ENCODE measurements at places on chromosomes 7 and 10.

DNA sequence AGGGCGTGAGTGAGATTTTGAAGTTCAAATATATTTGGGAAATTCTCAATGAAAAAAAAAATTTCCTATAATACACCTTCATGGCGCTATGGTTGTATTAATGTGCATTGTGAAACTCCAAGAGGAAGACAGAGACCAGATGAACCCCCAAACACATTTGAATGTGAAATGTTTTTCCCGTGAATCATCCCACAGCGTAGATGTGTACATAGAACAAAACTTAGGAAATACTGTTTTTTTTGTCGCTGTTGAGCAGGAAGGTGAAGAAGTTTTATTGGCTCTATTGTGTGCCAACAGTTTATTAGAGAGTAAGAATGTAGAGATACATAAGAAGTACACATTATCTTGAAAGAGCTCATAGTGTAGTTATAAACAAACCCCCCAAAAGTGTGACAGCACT lies 134.0 kb downstream of the KCND2 start:
- DNase-seq, result no peak

- no peak for DNase-seq
Measured at GRCh38 chr7:110105840-110106239, 985.1 kb upstream of the LRRN3 start.

GRCh38 chr7:3301831-3302618 lies 973 bp downstream of the SDK1 start:
- no peak for DNase-seq

GRCh38 chr10:5656737-5657579 lies 9.4 kb downstream of the ASB13 start:
- no peak for DNase-seq

- no peak for DNase-seq
Measured at GRCh38 chr10:18607503-18608378, 43.6 kb downstream of the NSUN6 start.

GRCh38 chr7:1027242-1028043 lies 16.9 kb upstream of the GPR146 start:
- no peak for DNase-seq

DNA sequence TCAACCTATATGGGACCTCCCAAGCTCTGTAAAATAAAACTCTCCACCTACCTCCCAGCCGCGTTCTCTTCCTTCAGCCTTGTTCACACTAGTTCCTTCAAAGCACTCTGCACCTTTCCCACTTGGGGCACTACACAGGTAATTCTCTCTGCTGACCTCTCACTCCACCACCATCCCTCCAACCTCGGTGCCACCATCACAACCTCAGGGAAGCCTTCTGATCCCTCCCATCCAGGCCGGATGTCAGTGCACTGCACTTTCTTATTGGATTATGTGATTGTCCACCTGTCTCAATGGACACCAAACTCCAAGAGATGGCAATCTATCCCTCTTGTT lies 7.0 kb downstream of the LARP4B start:
- DNase-seq, result no peak

DNA sequence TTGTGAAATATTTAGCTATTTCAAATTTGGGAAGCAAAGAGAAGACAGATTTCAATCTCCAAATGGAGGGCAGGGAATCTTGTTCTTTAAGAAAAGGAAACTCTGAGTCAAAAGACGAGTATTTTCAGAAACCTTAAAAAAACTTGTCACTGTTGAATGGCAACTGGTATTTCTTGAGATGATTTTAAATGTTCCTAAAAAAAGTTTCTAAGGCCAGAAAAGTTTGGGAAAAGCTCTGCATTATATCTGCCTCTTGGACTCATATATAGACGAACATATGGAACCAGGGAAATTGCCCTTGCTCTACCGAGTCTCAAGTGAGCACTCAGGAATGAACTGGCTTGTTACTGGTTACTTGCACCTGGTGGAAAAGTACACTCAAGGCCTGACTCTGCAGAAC lies 69.5 kb downstream of the ADAM22 start:
- DNase-seq, result no peak

GRCh38 chr10:10846504-10846900 lies 171.2 kb upstream of the CELF2 start:
- no peak for DNase-seq

DNA sequence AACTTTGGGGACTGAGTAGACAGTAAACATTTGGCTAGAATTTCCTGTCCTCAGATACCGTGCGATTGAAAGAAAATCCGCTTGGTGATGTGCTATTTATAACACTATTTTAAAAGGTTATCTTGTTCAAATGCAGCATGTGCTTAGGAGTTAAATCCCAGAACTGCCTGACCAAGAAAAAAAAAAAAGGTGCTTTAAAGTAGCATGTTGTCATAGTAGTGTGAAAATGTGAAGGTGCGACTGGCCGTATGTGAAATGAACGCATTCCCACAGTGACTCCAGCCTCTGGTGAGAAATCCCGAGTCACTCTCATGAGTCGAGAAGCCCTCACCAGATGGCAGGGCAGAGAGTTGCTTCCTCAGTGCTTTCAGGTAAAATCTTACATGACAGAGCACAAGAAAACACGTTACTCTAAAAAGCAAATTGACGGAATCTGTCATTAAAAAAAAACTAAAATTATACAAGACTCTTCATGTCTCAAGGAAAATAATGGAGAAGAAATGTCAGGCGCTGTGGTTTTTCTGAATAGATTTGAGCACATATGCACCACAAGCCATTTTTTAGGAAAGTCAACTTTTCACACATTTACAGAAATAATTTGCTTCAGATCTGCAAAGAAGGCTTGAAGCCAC lies 18.4 kb upstream of the KLF6 start:
- DNase-seq, result no peak

DNA sequence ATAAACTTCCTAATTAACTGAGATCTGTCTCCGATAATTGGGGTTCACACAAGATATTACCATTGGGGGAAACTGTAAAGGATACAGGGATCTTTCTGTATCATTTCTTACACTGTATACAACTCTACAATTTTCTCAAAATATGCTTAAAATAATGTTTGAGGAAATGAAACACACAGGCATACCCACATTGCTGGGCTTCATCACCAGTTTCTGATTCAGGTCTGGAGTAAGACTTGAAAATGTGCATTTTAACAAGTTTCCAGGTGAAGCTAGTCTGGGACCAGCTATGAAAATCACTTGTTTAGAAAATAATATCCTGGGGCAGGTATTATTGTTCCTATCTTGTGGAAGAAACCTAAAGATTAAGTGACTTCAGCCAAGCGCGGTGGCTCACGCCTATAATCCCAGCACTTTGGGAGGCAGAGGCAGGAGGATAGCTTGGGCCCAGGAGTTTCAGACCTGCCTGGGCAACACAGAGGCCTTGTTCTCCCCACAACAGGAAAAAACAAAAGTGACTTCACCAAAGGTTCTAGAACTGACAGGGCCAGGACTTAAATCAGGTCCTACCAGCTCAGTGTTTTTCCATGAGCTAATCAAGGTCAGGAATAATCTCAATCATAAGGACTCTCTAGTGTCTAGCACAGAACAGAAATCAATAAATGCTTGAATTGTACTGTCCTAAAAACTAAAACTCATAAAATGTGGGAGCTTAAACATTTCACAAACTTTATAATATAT lies 12.6 kb downstream of the TOMM7 start:
- no peak for DNase-seq

- DNase-seq, result no peak
Measured at GRCh38 chr10:69241575-69241974, 21.4 kb downstream of the HKDC1 start.

GRCh38 chr7:133003052-133003910 lies 78.6 kb downstream of the CHCHD3 start:
- no peak for DNase-seq

DNA sequence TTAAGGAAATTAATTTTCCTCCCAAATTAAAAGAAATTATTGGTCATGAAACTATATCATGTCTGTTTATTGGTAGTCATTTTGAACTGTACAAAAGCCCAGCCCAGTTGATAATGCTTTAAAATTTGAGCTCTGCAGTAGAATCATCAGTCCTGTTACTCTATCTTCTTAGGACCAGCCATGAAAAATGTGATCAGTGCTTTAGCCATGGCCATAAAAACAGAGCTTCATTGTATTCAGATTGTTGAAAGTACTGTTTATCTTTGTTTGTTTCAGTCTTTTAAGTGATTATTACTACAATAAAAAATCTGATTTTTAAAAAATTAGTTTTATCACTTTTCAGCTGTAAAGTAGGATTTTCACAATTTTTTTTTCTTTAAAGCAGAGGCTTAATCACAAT lies 13.7 kb upstream of the TFAM start:
- no peak for DNase-seq

- no peak for DNase-seq
Measured at GRCh38 chr7:36563706-36564327, 160.5 kb downstream of the AOAH start.

GRCh38 chr7:92909686-92910475 lies 73.5 kb upstream of the CDK6 start:
- no peak for DNase-seq

DNA sequence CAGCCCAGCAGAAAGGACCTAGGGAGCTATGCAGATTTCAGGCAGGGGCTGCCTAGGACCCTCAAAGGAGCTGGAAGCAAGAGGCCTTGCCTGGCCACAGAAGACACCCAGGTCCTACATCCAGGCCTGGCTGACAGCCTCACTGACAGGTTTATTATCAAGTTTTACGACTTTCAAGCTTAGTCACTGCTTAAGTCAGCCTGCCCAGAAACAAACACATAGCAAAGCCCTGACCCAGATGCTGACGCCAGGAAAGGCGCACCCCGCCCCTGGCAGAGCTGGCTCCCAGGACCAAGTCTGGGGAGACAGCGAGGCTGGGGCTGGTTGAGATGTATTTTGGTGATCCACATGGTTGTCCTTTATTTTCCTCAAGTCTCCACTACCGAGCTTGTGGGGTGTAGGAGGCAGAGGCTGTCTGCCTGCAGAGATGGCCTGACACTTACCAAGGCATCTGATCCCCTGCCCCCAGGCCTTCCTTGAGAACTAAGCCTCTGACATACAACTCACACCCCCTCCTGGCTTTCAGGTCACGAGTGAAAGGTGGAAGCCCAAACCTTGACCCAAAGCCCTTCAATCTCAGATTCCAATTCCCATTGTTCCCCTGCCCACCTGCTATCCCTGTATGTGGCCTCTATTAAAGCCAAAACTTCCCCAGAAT lies 80.7 kb upstream of the EMX2 start:
- DNase-seq, result no peak

DNA sequence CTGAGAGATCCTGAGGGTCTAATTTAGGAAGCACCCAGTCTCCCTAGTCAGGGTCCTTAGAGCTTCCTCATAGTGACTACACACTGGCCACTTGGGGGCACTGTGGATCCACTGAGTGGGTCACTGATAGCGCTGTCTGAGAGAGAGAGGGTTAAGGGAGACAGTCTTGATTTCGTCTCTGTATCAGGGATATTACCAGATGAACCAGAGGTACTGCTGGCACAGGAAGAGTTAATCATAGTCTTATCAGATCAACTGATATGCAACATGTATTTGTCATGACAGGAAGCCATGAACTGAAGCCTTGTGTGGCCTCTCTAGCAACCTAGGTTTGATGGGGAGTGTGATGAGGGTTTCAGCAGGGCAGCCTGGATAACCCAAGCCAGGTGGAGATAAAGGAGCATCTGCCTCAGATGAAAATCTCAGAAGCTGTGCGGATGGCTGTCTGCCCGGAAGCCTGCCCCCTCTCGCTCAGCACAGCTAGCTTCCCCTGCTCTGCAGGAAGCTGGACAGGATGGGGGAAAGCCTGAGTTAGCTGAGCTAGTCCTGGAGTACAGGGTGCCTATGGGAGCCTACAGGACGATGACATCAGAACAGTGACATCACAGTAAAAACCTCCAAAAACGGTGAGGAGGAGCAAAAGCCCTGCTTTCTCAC lies 214.0 kb upstream of the PRSS1 start:
- DNase-seq, result peak; percentile 48

- no peak for DNase-seq
Measured at GRCh38 chr10:1044146-1044545, 4.8 kb downstream of the IDI1 start.

GRCh38 chr7:42241424-42241823 lies 4.4 kb upstream of the GLI3 start:
- DNase-seq, result no peak

GRCh38 chr7:133850497-133851280 lies 276.5 kb upstream of the LRGUK start:
- DNase-seq, result no peak

GRCh38 chr7:22563032-22563501 lies 63.1 kb upstream of the STEAP1B start:
- no peak for DNase-seq

GRCh38 chr10:77111611-77112550 lies 525.7 kb downstream of the KCNMA1 start:
- peak; percentile 21 for DNase-seq

DNA sequence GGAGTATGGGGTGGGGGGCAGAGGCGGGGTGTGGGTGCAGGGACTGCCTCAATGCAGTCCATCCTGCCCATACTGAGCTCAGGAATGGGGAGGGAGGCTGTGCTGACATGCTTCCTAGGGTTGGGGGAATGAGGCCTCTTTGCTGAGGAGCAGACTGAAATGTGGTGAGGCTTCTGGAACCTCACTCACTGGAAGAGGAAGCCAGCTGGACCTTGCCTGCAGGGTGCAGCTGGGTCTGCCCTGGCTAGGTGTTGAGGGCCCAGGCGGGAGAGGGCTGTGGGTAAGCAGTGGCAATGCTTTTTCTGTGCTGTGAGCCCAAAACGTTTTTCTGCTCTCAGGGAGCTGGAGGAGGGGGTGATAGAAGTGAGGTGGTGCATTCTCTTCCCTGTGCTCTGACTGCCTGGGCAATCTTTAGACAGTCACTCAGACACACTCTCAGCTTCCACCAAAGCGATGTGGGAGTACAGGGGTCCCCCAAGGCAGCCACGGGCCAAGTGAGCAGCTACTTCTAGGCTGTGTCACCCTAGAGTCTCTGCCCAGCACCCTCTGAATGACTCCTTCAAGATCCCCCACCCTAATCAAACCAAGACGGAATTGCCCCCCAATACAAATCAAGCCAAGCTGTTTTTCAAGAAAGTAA lies 41.1 kb upstream of the BMPR1A start:
- DNase-seq, result no peak

DNA sequence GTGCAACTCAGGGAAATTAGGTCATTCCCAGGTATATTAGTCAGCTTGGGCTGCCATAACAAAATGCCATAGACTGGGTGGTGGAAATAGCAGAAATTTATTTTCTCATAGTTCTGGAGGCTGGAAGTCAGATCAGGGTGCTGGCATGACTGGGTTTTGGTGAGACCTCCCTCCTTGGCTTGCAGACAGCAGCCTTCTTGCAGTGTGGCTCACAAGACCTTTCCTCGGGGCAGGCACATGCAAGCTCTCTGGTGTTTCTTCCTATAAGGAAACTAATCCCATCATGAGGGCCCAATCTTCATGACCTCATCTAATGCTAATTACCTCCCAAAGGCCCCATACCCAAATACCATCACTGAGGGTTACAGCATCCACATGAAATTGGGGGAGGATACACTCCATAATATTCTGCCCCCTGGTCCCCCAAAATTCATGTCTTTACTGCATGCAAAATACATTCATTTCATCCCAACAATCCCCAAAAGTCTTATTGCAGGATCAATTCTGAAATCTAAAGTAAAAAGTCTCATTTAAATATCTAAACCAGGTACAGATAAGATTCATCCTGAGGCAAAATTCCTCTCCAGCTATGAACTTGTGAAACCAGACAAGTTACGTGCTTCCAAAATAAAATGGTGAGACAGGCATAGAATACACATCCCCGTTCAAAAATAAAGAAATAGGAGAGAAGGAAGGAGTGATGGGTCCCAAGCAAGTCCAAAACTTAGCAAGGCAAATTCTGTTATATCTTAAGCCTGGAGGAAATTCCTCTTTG lies 17.4 kb upstream of the CBLL1 start:
- DNase-seq, result no peak
